ENCODE measurements at places on chromosomes 1 and 21.

DNA sequence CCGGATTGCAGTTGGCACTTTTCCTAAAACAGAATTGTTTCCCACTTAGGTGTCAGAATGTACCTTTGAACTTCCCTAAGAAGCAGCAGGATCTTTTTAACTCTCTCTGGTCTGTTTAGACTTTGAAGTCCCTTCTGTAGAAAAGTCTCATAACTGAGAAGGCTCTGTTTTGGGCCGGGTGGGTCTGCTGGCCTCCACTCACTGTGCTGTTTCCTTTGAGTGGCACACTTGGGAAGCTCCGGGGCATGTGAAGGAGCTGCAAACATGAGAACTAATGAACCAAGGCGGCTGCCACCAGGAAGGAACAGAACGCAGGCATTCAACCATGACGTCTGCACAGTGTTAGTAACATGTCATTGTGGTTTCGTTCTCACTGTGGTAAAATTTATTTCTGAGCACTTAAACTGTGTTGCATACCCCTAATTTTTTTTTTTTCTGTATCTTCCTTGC is 19.5 kb upstream of the NCMAP start:
- peak; percentile 86 for DNase-seq

GRCh38 chr1:32861904-32862695 is 8.6 kb downstream of the FNDC5 start:
- DNase-seq, result no peak

DNA sequence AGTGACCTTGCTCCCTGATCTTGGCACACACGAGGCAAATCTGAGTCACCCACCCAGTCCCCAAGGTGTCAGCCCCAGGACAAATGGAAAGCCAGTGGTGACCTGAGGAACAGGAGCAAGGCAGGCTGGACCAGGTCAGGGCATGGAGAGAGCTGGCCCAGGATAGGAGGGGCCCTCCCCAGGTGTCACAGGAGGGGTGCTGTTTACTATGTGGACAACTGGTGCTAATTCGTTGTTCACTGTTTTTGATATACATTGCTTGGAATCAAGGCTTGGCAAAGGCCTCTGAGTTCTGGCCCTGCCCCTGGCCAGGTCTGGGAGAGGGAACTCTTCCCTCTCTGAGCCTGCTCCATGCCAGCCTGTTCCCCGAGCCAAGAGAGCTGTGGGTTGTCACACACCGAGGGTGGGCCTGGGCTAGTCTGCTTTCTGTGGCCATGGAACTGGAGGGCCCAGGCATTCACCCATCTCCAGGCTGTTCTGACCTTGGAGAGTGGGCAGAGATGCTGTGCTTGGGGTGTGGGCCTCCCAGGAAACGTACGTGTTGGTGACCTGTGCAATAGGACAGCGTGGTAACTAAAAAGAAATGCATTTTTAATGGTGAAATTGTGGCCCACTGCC is 41.8 kb downstream of the CRYAA start:
- no peak for DNase-seq

GRCh38 chr1:201013031-201013485 is 10.5 kb downstream of the KIF21B start:
- no peak for DNase-seq

DNA sequence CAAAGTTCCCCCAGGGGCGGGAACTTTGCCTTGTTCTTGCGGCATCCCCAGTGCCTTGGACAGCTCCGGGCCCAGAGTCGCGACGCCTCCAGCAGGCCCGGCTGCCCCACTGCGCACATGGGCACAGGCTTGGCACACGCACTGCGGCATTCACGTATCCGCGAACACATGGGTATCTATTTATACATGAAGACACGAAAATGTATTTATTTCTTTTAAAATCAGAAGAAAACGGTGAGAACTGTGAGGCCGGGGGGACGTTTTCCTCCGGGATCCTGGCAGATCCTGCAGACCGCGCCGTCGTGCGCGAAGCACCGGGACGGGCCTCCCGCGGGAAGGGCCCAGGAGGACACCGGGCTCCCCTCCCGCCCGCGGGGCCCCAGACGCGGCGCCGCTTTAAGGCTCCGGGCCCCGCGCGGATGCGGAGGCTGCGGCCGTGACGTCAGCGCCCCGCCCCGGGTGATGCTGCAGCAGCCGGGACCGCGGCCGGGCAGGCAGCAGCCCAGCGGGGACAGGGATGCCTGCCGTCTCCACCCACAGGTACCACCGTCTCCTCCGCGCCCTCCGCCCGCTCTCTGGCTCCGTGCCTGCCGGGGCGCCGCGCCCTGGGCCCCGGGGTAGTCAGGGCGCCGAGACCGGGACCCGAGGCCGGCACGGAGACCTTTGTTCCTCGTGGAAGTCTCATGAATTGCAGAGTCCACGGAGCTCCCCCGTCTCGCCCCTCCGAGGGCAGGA is at the start of gene SLC45A1:
SLC45A1 (plus strand) TSS at position 468 of the 735 bp plus-strand sequence. CDS start 6,216 bp downstream, outside the sequence.
- peak; percentile 76 for DNase-seq

DNA sequence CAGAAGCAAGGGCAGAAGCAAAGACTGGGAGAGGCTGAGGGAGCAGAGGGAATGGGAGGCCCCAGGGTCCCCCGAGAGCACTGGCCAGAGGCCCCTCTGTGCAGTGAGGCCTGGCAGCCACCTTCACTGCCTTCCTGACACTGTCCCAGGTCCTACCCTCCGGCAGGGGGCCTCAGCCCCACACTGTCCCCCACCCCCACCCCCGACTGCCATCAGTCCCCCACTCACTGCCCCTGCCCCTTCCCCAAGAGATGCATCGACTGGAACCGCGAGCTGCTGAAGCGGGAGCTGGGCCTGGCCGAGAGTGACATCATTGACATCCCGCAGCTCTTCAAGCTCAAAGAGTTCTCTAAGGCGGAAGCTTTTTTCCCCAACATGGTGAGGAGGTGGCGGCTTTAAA is 13.0 kb upstream of the PADI6 start:
- no peak for DNase-seq

GRCh38 chr1:110430366-110430765 is 20.6 kb upstream of the PROK1 start:
- DNase-seq, result no peak

- DNase-seq, result no peak
Measured at GRCh38 chr1:229328598-229329362, 14.1 kb downstream of the CCSAP start.

GRCh38 chr1:15454256-15454655 is 2.3 kb upstream of the CELA2A start:
- DNase-seq, result no peak

DNA sequence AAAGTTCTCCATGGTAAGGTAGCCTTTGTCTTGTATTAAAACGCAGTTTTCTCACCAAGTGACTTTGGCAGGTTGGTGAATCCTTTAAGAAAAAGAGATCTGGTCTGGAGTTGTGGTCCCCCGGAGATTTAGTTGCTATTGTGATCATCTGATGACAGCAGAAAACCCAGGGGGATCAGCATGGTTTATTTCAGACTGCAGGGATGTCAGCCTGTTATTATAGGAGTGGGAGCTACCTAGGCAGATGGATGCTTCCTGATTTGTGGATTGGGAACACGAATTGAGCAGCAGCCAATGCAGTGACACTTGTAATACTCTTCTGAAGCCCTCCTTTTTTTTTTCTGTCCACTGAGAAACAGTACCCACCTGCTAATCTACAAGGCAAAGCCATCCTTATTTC is 150.2 kb downstream of the ST6GALNAC3 start:
- DNase-seq, result no peak

DNA sequence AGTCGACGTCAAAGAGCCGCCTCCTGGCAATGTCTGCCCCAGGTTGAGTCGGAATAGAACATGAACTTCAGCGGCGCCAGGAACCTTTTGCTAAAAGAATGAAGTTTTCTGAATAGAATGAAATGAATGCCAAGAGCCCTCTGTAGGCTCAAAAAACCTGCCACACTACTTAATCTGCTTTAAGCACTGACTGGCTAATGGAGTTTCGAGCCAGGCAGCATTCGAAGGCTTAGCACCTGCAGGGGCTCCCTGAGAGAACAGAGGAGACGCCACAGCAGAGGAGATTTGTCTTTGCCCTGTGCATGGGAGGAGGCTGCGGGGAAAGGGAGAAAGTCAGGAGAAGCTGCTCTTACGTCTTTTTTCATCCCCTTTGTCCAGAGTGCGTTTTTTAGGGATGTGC is 641.7 kb downstream of the AJAP1 start:
- no peak for DNase-seq

GRCh38 chr21:45304476-45304830 is 16.8 kb upstream of the POFUT2 start:
- DNase-seq, result no peak

- DNase-seq, result no peak
Measured at GRCh38 chr1:2979191-2980072, 41.8 kb upstream of the ACTRT2 start.

DNA sequence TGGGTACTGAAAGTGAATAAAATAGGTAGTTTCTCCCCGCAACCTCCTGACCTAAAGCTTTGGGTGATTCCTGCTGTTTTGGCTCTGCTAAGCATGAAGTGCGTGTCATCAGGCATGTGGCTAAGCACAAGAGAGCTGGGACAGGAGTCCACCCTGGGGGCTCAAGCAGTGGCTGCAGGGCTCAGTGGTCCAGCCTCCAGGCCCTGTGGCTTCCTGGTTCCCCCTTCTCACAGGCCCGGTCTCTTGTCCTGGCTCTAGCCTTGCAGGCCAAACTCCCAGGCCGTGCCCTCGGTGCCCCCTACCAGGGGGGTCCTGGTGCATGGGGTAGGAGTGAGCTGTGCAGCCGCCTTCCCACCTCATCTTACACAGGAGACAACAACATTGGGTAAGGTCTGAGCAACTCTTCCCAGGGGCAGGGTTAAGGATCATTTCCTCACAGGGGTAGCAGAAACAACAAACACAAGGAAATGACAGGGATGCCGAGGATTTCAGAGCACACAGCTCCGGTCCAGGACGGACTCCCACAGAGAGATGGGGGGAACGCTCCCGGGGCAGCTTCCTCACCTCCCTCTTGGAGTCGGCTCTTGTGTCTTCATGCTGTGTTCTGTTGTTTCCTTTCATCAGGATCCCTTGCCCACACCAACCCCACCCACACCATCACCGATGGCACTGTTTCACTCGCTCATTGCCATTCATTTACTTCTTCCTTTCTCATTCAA is 19.8 kb upstream of the SLC2A1 start:
- no peak for DNase-seq

DNA sequence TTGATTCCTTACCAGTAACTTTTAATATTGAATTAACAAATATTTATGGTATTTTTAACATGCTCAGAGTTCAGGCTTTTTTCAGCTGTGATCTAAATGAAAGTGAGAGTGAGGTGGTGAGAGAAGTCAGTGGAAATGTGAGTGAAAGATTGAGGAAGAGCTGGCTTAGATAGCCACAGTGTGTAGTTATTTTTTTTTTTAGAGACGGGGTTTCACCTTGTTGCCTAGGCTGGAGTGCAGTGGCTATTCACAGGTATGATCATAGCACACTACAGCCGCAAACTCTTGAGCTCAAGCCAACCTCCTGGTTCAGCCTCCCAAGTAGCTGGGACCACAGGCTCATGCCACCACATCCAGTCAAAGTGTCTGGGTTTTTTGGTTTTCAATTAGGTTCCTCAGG is 10.9 kb downstream of the RNF11 start:
- DNase-seq, result no peak

DNA sequence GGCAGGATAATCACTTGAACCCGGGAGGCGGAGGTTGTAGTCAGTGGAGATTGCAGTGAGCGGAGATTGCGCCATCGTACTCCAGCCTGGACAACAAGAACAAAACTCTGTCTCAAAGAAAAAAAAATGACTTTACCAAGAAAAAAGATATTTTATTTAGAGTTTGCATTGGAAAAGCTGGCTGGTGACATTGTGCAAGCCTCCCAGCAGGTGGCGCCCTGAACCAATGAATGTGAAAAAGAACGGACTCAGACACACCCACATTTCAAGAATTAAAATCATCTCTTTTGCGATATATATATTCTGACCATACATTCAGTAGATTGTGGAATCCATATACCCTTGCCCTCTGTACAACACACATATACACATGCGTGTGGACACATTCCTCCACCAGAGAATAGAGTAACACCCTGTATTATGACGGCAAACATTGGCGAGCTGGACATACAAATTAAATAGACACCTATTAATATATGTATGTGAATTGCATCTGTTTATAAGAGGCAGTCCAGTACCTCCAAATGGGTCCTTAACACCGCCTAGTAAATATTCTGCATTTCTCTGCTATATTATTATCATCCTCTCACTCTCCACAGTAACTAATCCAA is 39.0 kb upstream of the CADM3 start:
- DNase-seq, result peak; percentile 41

GRCh38 chr1:161020509-161021164 is at the start of gene F11R:
TSS of gene F11R (minus strand) at chr1:161021152. CDS start at chr1:161021073, 79 bp downstream.
- DNase-seq, result no peak

- no peak for DNase-seq
Measured at GRCh38 chr1:30527511-30528140, 195.8 kb downstream of the MATN1 start.

- no peak for DNase-seq
Measured at GRCh38 chr1:57285992-57286391, 137.9 kb downstream of the DAB1 start.

DNA sequence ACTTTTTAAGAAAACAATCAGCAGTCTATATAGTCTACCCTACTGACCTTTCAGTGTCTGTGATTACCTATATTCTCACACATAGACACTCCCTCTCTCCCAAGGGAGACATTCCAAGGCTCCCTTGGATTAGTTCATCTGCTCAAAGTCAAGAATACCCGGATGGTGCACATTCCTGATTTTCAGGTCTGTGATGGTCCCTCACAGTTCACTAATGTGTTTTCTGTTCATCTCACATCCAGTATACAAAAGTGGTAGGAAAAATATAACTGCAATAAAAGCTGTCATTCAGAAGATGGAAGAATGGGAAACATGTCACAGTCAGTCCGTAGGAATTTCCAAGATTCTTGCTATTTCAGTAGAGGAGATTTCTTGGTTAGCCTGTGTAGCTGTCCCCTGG is 224.1 kb upstream of the CACYBP start:
- no peak for DNase-seq

DNA sequence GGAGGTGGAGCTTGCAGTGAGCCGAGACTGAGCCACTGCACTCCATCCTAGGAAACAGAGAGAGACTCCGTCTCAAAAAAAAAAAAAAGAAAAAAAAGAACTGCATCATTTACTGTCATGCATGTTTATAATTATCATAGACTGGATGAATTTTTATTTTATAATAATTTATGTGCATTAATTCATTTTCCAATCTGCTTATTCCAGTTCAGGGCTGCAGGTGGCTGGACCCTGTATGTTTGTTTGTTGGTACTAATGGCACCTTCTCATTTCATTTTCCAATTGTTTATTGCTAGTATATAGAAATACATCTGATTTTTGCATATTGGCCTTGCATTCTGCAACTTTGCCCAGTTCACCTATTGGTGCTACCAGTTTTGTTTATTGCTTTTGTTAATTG is 19.0 kb upstream of the SOX13 start:
- DNase-seq, result no peak

- no peak for DNase-seq
Measured at GRCh38 chr1:183576537-183576936, 13.7 kb downstream of the NCF2 start.

- DNase-seq, result no peak
Measured at GRCh38 chr1:242043165-242043564, 44.3 kb upstream of the MAP1LC3C start.

DNA sequence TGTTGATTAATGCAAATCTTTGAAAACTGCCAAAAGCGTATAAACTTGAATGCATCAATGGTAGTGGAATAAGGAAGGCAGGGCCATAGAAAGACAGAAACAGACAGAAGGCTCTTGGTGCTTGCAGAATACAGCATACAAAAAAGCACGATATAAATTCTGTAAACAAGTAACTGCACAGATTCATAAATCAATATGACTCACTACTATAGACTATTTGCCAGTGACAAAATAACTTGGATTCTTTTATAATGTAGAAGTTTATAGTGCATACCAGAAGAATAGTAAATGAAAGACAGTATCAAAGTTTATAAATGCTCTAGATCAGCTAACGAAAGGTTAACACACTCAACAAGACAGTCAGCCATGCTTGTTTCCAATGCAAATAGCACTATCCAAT is 349.6 kb downstream of the PTBP2 start:
- no peak for DNase-seq

- DNase-seq, result no peak
Measured at GRCh38 chr1:60990714-60991090, 91.7 kb upstream of the NFIA start.
